ENCODE measurements at places on chromosomes 12 and 14.
A peak's percentile ranks its signal among the peaks of the same experiment; 100 is the strongest.

GRCh38 chr12:7934889-7935492 is 996 bp downstream of the SLC2A3 start:
- DNase-seq, result no peak

- DNase-seq, result no peak
Observed at GRCh38 chr12:79274501-79275064, 410.0 kb downstream of the SYT1 start.

DNA sequence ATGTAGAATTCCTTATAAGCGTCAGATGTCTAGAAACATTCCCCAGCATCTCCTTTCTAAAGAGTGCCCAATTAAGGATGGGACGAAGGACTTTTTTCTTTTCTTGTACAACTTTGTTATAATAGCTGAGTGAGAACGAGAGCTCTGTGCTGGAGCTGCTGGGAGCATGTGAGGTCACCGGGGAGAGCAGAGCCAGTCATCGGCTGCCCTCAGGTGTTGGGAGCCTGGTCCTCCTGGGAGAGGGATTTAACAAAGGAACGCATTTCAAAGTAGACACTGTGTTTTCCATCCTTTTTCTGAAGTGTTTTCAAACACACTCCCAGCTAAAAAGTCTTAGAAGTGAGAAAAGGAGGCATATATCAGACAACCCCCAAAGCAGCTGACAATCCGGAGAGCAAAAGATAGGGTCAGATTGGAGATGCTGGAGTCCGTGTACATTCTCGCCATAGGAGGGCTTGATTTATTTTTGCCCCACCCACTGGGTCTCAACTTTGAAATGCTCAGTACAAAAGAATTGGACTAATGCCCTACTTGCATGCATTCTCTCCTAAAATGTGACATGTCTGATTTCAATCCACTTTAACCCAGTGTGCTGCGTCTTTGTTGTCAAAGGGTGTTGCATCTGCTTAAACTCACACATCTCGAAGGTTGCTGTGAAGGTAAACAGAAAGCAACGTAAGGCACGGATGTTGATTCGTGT is 50.8 kb upstream of the PIWIL1 start:
- DNase-seq, result no peak

DNA sequence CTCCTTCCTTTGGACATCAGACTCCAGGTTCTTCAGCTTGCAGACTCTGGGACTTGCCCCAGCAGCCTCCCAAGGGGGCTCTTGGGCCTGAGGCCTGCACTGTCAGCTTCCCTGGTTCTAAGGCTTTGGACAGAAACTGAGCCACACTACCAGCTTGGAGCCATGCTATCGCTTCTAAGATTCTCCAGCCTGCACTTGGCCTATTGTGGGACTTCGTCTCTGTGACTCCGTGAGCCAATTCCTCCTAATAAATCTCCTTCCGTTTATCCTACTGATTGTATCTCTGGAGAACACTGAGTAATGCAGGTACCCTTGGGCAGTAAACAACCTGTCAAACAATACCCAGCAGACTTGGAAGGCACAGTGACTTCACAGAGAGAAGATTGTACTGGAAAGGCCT is 24.9 kb upstream of the RHOJ start:
- no peak for DNase-seq

DNA sequence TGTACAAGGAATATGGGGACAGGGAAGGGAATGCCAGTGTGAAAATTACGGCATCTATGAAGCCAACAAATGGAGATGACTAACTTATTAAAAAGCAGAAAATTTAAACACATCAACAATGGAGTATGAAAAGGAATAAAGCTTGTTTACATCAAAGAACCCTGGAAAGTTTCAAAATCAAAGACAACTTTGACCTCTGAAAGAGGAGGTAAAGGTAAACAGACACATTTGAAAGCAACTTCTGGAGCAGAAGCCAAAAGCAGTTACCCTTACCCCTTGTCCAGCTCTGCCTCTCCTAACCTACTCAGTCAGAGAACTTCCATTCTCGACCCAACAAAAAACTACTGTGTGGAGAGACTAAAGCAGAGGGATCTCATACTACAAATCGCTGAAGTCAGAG is 184.3 kb downstream of the DUSP6 start:
- no peak for DNase-seq

DNA sequence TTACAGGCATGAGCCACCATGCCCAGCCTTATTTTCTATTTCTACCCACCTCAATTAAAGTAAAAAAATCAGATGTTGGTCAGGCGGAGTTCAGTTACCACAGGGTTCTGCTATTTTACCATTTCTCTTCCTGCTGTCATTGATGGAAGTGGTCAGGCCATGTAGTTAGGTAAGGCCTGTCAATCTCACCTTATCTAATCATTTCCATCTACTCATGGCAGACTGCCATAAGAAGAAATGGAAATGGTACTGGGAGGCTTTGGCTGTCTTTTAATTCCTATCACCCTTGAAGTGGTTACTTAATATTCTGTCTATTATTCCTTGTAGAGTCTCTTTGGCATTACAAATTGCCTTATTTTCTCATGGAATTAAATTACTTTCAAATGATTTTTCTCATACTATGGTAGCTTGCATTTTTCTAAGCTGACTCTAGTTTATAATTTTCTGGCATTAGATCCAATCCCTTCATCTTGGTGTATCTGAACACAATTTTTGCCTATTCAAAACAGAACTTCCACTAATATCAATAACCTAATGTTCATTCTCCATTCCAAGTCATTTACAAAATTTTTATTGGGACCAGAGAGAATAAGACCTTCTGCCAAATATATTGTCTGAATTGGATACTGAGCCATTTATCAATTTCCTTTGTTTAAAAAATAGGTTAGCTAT is 198.7 kb downstream of the DACT1 start:
- DNase-seq, result no peak

- DNase-seq, result no peak
Observed at GRCh38 chr12:19988001-19988400, 380.3 kb upstream of the PDE3A start.

DNA sequence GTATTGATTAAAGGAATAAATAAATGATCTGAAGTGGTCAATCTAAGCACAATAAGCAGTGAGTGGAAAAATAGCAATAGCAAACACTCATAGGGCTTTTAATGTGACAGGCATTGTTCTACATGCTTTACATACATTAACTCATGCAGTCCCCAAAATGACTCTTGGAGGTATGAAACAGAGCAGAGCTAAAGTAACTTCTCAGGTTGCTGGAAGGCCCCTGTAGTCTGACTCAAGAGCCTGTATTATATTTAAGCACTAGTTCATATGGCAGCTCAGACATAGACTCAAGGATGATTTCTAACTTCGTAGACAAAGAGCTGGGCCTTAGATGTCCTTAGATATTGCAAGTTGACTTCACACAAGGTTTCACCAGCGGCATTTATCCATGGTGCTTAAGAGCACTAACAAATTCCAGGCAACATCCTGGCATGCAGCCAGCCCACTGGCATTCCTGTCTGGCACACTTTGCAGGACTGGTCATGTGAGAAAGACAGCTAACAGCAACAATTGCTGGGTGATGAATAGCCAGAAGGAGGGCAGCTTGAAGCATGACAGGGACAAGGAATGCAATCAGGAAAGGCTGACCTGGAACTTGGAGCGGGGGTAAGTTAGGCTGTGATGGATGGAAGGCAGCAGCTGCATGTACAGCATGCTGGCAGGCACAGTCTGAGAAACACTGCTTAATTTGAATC is 22.9 kb upstream of the KTN1 start:
- DNase-seq, result peak; percentile 56

DNA sequence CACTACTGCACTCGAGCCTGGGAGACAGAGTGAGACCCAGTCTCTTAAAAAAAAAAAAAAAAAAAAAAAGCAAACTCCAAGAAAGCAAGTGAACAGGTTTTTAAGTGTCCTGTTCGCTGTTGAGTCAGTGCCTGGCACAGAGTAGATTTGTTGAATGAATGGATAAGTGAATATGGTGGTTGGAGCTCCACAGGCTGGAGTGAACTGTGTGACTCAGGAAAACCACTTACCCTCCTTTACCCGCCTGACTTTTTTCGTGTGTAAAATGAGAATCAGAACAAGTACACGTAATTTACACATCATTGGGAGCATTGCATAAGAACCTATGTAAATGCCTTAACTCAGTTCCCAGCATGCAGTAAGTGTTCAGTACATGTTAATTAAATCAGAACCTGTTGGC is 24.0 kb upstream of the ESRRB start:
- DNase-seq, result no peak

DNA sequence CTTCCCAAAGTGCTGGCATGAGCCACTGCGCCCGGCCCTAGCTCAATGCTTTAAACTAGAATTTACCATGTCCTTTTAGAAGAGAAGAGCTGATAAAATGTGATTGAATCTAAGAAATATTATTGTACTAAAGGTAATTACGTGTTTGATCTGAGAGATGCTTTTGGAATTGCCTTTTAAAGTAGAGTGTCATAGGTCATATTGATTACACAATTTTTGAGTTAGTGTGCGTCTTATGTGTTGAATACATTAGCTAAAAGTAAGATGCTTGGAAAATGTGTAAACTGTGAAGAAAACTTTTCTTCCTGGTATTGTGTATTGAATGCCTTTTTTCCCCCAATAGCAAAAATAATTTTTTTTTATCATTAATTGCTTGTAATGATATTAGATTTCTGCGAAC is 41.7 kb downstream of the MIA2 start:
- DNase-seq, result no peak

DNA sequence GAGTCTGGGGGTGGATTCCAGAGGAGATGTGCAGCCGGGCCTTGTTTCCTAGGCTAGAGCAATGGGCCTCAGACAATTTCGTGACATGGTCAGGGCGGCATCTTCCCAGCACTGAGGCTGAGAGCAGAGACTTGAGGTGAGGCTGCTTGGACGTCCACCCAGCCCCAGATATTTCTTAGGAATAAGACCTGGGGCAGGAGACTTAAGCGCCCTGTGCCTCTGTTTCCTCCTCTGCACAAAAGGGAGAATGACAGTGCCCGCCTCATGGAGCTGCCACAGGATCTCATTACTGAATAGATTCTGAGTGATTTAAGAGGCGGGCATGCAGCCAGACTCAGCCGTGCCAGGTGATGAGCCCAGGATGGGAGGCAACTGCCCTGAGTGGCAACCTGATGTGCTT is 297.9 kb upstream of the SFSWAP start:
- peak; percentile 3 for DNase-seq

- DNase-seq, result no peak
Observed at GRCh38 chr12:131491916-131492490, 218.9 kb upstream of the SFSWAP start.

DNA sequence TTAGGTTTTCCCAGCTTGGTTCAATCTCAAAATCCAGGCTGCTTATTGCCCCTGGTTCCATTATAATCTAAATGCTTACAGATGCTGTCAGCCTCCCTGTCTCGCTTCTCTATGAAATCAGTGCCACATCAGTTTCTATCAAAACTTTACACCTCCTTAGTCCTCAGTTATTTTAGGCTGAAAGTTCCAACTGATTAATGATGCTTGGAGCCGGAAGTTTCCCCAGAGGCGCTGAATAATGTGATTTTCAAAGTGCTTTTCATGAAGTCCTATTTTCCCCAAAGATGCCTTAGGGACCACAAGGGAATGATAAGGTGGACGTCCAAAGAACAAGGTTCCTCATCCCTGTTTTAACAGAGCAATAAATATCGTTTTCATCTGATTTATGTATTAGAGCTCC is 262.4 kb upstream of the RMST start:
- no peak for DNase-seq

GRCh38 chr12:132783917-132784531 is 22.4 kb upstream of the ANKLE2 start:
- DNase-seq, result no peak

- peak; percentile 62 for DNase-seq
Observed at GRCh38 chr12:29944269-29945000, 160.7 kb upstream of the TMTC1 start.

DNA sequence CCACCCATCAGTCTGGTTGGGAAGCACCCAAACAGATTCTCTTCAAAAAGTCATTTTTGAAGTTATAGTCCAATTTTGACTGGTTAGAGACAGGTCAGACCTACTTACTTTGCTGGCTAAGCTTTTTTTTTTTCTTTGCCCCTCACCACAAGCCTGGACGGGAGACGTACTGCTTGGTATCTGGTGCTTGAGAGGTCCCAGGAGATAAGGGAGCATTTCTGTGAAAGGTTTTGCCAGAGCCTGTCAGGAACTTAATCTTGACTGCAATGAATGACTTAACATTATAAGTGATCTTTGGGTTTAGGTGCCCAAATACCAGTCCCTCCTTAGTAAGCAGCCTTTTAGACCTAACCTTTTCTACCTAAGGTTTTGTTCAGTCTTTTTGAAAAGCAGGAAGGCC is 6.3 kb downstream of the MTHFD1 start:
- DNase-seq, result no peak

DNA sequence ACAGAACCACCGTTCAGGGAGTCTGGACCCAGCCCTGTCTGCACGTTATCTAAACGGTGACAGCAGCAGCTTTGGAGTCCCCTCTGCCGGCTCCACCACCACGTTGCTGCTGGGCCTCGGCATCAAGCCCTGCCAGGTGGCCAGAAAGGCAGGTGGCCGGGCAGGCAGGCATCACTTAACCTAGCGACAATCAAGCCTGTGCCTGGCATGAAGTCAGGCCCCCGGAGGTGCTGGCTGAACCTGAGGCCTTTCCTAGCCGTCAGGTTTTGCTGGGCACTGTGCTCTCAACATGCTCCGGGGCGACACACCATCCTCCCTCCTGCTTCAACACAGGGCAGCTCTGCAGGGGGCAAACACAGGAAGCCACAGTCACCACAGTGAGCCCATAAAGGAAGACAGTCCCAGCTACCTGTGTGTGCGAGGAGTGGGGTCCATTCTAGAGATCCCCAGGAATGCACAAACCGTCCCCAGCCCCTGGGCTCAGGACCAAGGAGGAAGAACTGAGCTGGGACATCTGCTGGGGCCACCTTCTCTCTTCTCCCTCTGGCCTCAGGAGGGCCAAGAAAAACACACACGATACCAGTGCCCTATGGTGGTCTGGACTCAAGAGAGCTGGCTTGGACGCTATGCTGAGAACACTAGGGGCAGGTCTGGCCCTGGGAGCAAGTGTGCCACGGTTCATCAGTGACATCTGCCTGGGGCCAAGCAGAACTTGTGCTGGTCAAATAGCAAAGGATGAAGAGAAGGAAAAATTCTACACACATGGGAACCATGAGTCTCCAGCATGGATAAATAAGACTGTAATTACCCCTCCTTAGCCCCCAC is 44.7 kb downstream of the CCDC88C start:
- DNase-seq, result peak; percentile 72

GRCh38 chr12:98587084-98587483 is 6.4 kb upstream of the SLC25A3 start:
- peak; percentile 27 for DNase-seq

DNA sequence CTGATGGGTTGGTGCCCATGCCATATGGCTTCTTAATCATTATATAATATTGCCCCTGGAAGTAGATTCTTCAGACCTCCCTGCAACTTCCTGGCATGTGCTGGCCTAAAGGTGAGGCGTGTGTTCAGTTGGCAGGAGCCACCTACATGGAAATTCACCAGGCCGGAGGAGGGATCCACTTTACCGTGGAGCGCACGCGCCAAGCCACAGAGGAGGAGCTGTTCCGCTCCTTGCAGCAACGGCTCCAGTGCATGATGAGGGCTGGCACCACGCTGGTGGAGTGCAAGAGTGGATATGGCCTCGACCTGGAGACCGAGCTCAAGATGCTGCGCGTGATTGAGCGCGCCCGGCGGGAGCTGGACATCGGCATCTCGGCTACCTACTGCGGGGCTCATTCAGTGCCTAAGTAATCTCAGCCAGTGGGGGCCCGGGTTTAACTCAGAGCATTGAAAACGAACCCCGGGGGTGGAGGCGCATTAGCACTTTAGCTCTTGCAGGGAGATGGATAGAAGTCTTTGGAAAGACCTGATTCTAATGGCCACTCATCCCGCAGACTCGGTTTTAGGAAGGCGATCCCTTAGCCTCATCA is 13.5 kb downstream of the AMDHD1 start:
- no peak for DNase-seq

Measured in DMS153 (cell line).